ENCODE measurements at places on chromosomes 12 and 14. TPM values are rescaled to one million over a fixed set of nuclear protein-coding genes. Genes with fewer than 3 reads are reported as not detected.
A peak's percentile ranks its signal among the peaks of the same experiment; 100 is the strongest.

The C1S gene
- 126 TPM for polyA plus RNA-seq

The HCAR1 gene
- polyA plus RNA-seq: 0.20 TPM

The DHRS4L2 gene
- 44.2 TPM for polyA plus RNA-seq

The GSC gene
- 0.14 TPM for polyA plus RNA-seq

The TMEM229B gene
- polyA plus RNA-seq: 3.6 TPM

The RTL1 gene
- 0.05 TPM for polyA plus RNA-seq

The FSCB gene
- polyA plus RNA-seq: not detected

The PPFIA2 gene
- 0.66 TPM for polyA plus RNA-seq

The ESRRB gene
- polyA plus RNA-seq: 7.2 TPM

DNA sequence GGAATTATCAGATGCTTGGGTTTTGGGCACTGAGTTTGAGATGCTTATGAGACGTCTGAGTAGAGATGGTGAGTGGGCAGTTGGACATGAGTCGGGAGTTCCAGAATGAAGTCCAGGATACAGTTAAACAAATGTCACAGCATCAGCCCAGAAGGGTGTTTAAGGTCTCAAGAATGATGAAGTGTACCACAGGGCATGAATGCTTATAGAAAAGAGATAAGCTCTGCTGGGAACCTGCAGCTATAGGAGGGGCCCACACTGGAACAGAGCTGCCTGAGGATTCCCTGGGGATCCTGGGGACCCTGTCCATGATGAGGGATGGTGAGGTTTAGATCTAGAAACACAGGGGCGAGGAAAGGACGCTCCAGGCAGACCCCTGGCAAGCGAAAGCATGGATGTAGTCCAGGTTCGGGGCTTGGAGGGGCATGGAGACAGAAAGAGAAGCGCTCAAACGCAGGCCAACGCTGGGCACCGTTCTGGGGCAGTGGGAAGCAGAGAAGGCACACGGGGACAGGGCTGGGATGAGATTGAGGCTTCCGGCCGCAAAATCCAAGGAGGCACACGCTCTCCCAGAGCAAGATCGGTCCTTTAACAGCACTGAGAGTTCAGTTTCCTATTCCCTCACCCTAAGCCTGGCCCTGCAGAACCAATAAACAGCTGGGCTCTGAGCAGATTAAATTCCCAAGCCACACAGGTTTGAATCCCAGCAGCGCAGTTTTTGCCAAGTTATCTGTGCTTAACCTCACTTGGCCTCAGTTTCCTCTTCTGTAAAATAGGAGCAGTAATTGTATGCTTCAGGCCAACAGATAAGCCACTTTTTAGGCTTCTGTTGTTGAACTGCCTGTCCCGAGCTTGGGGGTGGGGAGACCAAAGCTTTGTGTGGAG lies 52.9 kb downstream of the EID3 start:
- no peak for DNase-seq

GRCh38 chr14:104087981-104088850 lies 2.7 kb downstream of the ASPG start:
- peak; percentile 63 for DNase-seq

DNA sequence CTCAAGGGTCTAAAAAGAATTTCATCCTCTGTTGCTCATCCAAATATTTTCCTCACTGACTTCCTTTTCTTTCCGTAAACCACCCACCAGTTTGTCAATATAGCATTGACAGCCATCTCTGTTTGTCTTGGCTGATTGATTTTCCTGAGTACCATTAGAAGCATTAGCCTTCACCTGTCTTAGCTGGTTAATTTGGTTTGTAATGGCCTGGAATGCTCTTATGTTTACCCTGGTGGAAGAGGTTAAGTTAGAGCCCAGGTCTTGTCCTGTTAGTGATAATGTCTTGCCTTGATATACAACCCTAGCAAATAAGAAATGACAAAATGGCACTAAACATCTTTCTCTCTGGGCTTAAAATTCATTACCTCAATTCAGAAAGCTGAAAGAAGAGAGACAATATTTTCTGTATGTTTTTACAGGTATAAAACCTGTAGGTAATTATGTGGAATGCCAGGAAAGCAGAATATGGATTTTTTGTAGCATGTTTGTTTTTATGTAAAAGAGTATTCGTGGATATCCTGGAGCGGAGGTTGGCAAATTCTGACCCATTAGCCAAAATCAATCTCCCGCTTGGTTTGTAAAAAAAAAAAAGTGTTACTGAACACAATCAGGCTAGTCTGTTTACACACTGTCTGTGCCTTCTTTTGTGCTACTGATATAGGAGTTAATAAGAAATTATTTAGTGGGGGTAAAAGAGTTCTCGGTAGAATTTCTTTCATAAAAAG lies 224.4 kb upstream of the DAAM1 start:
- DNase-seq: no peak

GRCh38 chr12:2068653-2069052 lies 15.9 kb downstream of the CACNA1C start:
- DNase-seq: peak; percentile 30

DNA sequence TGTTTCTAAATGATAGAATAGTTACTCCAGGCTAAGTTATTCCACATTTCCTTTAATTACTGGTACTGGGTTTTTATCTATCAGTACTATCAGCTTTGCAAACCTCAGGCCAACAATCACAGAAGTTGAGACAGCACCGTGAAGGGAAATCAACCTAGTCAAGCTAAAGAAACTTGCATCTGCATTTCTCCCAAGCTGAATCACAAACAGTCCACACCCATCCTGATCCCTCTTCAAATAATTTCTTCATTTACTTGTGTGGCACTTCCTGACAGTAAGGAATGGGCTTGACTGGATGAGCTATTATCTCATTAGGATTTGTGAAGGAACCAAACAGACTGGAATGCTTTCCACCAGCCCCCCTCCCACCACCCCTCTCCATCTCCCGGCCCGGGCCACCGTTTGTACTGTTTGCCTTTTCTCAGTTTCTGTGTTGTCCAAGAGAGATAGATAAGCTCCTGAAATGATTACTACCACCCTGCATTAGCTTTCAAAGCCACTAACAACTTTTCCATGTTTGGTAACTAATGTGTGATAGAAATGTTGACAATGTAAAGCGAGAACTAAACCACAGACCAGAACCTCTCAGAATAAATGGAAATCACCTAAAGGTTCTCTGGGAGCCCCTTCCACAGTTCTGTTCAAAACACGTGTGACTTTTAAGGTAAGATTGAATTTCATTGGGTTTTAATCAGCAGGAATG lies 236.3 kb downstream of the SLC25A21 start:
- DNase-seq: no peak

DNA sequence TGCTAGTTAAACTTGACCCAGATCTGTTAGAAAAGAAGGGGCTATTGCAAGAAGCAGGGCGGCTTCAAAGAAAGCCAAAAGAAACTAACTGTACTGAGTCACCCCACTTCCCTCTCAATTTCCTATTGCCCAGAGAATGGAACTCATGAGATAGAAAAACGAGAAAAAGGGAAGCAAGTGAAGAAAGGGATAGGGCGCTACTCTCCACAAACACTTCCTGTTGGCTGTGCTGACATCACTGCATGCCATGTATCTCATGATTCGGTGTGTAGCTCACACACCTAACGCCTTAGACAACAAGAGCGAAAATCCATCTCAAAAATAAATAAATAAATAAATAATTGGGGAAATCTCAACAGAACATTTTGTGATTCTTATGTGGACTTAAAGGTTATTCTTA lies 13.0 kb upstream of the P2RX4 start:
- no peak for DNase-seq

GRCh38 chr14:94938016-94938415 lies 168.1 kb upstream of the GSC start:
- no peak for DNase-seq

GRCh38 chr14:59510966-59511365 lies 26.6 kb downstream of the JKAMP start:
- DNase-seq: no peak

- peak; percentile 6 for DNase-seq
Measured at GRCh38 chr12:132803125-132803524, 25.5 kb downstream of the GOLGA3 start.

DNA sequence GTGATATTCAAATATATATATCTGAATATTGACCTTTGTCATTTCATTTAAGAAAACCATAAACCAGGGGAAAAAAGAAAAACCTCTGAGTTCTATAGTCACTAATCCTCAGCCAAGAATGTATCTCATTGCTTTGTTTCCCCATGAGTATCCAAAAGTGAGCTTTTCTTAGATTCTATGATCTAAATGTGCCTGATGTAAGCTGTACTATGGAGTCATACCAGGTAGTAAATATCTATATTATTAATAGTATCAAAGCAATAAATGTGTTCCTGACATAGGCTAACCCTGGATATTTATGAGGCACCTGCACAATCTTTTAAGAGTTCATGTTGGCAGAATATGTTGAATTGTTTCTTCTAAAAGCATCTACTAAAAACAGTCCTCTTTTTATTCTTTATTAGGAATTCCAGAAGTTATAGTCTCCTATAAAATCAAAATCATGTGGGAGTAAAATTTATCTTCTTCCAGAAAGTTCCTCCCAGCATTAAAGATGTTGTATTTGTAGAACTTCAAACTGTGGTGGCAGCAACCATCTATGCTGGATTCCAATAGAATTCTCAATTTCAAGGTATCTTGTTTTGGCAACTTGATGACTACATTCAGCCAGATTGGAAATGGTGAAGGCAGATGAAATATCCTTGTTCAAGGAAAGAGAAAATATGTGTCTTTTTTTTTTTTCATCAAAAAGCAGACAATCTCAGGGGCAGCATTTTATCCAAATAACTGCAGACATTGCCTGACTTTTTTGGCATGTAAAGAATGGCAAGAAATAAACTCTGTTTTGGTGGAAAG lies 139.7 kb upstream of the RASSF8 start:
- no peak for DNase-seq

GRCh38 chr14:24851837-24852236 lies 198.1 kb downstream of the STXBP6 start:
- DNase-seq: no peak

DNA sequence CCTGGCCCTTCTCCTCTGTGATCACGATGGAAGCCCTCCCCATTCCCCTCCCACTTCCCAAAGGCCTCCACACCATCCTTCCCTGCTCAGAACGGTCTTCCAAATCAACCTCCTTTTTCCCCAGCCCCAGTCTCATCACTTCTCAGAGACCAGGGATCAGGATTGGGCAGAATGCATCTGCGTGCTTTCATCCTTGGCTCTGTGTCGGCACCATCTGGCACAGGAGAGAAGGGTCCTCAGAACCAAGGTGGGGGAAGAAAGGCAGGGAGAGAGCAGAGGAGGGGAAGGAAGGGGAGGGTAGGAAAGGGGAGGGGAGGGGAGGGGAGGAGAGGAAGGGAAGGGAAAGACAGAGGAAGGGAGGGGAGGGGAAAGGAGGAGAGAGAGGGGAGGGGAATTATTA lies 52.4 kb upstream of the FICD start:
- DNase-seq: no peak

- no peak for DNase-seq
Measured at GRCh38 chr12:4448943-4449850, 3.6 kb upstream of the FGF6 start.

DNA sequence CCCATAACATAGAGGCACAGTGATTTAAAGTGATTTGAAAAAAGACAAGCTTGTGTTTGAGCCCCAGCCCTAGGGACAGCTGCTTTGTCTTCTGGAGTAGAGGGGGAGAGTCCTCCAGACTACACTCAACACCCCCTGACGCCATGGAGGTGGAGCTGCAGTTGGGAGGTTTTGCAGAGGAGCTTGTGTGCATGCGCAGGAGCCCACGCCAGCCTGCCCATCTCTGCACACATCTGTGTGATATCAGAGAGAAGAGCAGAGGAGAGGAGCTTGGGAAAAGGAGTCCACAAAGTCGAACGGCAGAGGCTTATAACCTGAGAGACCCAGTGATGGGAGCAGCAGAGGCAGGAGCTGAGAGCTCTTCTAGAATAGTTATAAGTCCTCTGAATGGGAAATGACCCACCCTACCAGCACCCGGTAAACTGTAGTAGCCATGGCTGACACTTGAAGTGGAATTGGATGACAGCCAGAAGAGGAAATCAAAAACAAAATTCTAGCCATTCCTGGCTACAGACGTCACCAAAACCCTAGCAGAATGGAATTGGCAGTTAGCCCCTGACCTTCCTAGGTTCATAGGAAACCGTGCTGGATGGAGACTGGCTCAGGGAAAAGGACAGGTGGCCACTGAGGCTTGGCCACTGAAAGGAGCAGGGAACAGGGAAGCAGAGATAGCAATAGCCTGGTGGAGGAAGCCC lies 185.1 kb upstream of the VASH1 start:
- DNase-seq: no peak

DNA sequence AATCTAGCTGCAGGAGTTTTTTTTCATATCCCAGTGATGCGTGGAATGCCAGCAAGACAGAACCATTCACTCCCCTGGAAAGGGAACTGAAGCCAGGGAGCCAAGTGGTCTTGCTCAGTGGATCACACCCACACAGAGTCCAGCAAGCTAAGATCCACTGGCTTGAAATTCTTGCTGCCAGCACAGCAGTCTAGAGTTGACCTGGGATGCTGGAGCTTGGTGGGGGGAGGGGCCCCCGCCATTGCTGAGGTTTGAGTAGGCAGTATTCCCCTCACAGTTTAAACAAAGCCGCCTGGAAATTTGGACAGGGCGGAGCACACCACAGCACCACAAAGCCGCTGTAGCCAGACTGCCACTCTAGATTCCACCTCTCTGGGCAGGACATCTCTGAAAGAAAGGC lies 86.9 kb upstream of the STXBP6 start:
- DNase-seq: no peak

GRCh38 chr14:32941668-32942065 lies 3.0 kb downstream of the NPAS3 start:
- DNase-seq: no peak

DNA sequence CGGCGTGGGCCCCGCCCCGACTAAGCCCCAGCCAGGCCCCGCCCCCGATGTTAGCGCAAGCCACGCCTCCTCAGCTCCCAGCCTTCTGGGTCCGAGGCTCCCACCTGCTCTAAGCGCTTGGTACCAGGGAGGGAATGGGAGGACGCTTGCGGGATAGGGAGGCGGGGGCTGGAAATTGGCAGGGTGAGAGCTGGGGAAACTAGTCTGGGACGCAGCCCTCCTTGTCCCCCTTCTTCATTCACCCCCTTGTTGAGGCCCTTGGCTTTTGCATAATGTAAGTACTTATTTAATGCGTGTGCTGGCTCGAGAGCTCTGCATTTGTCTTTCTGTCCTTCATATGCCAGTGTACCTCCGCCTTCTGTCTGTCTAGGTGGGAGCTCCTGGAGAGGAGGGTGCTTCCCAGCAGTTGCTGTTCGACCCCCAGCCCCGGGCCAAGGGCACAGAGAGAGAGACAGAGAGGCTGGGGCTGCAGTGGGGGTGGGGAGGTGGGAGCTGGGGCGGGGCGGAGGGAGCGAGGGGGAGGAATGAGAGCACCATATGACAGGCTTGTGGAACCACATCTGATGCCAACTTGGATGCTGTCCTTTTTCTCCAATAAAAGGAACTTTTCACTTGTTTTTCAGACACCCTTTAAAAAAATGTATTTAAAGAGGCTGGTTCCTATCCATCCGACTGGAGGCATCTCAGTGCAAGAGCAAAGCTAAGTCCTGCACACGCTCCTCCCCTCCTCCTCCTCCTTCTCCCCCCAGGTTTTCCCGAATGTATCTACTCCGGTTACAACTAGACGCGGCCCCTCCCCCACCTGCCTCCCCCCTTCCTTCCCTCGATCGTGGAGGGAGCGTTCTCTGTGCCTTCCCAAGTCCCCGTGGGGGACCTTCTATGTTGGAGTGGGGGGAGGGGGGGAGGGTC lies 25.6 kb upstream of the MAP1LC3B2 start:
- DNase-seq: peak; percentile 87
